ENCODE measurements at places on chromosomes 2 and 18. TPM values are rescaled to one million over a fixed set of nuclear protein-coding genes. Genes with fewer than 3 reads are reported as not detected.

DNA sequence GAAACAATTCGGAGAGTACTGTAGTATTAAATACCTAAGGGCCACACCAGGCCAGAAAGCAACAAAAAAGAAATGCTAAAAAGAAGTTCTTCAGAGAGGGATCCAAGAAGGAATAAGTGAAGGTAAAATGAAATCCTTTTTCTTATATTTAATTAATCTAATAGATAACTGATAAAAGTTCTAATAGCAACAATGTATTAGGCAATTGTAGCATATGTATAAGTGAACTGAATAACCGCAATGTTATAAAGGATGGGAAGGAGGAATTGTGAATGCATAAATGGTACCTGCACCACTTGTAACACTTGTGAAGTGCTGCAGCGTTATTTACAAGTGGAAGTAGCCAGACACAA lies 21.8 kb downstream of the TMSB10 start:
- peaks cover 12% of the 10 kb centered on the region for H3K4me1 ChIP-seq
- peaks cover 9% of the 10 kb centered on the region for H3K27me3 ChIP-seq
- no peak overlapping the region for H3K4me3 ChIP-seq

DNA sequence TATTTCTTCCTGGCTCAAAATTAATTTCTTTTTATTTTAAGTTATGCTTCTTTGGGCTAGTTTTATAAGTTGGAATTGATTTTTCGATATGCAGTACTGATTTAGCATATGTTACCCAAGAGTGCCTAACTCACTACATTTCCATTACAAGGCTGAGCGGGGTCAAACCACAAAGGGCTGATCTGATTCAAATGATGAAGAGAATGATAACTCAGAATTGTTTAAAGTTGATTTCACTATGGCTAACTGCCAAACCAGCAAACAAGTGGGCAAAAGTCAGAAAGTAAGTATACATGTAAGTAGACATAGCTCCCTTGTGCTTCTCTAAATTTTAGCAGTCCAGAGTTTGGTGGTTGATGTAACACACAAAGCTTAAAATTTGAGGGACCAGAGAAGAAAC lies 35.6 kb downstream of the RAD51AP2 start:
- H3K4me1 ChIP-seq = peaks cover 15% of the 10 kb centered on the region
- no peak overlapping the region for H3K4me3 ChIP-seq
- no peak for DNase-seq

The SERTAD2 gene
- 19.0 TPM for total RNA-seq

The NAT8 gene
- total RNA-seq = not detected

DNA sequence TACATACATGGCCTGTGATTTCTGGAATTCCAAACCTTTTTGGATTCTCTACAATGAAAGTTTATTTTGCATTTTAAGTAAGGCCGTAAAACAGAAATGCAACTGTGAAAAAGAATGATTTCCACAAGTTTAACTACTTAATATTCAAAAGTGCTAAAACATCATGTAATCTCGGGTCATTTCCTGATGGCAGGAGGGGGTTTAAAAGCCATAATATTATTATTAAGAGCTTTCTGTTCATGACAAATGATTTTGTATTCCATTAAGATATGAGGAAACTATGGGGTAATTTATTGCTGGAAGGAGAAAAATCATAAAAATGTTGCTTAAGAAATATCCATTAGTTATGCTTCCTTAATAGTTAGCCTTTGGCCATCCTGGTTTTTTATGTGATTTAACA lies 65.7 kb downstream of the COL4A3 start:
- no peak overlapping the region for H3K27ac ChIP-seq
- DNase-seq = no peak

- peaks cover 22% of the 10 kb centered on the region for H3K27me3 ChIP-seq
- no peaks in the 10 kb centered on the region for H3K36me3 ChIP-seq
- no peak for DNase-seq
- H3K4me3 ChIP-seq = no peak overlapping the region
These were observed 169.2 kb upstream of the NCK2 start for GRCh38 chr2:105575499-105576025.

DNA sequence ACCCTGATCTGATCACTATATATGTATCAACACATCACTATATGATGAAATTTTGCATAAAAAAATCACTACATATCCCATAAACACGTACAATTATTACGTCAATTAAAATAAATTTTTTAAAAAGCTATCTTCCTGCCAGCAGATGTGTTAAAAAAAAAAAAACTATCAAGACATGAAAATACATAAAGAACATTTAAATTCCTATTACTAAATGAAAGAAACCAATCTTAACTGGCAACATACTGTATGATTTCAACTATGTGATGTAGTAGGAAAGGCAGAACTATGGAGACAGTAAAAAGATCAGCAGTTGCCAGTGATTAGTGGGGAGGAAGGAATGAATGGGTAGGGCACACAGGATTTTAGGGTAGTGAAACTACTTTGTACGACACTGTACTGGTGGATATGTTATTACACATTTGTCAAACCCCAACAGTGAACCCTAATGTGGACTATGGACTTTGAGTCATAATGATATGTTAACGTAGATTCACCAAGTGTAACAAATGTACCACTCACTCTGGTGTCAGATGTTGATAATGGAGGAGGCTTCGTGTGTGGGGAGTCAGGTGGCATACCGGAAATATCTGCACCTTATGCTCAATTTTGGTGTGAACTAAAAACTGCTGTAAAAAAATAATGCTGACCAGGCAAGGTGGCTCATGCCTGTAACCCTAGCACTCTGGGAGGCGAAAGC lies 27.4 kb downstream of the USP34 start:
- H3K36me3 ChIP-seq = peaks cover 17% of the 10 kb centered on the region
- no peak for DNase-seq
- no peak overlapping the region for H3K27ac ChIP-seq
- no peaks in the 10 kb centered on the region for H3K27me3 ChIP-seq
- H3K4me1 ChIP-seq = peaks cover 10% of the 10 kb centered on the region
- H3K4me3 ChIP-seq = no peak overlapping the region

The RTP5 gene
- total RNA-seq = not detected

- H3K27ac ChIP-seq = no peak overlapping the region
- H3K4me1 ChIP-seq = peaks cover 6% of the 10 kb centered on the region
- peaks cover 30% of the 10 kb centered on the region for H3K36me3 ChIP-seq
These were observed 24.8 kb downstream of the GALM start for GRCh38 chr2:38690499-38691420.

The EVA1A gene
- total RNA-seq = 11.5 TPM

The POU3F3 gene
- not detected for total RNA-seq

The ADAM23 gene
- 19.9 TPM for total RNA-seq

DNA sequence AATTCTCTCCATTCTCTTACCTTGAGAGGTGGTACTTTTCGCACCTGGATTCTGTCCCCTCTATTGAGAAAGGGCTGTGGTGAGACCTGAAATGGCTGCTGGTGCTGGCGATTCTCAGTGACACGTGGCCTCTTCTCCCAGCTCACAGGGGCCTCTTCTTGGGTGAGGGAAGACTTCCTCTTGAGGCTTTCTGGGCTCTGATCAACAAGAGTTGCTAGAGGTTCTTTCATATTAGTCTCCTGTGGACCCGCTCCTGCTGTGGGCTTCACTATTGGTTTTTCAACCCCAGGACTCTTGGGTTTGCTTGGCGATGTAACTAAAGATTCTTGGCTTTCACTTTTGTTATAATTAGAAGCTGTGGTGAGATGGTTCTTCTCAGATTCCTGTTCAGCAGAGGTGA lies 76.3 kb upstream of the DTNB start:
- H3K4me3 ChIP-seq = no peak overlapping the region
- no peak overlapping the region for H3K27ac ChIP-seq
- peaks cover under 1% of the 10 kb centered on the region for H3K4me1 ChIP-seq
- DNase-seq = no peak
- no peaks in the 10 kb centered on the region for H3K27me3 ChIP-seq
- peaks cover 30% of the 10 kb centered on the region for H3K36me3 ChIP-seq

The PRSS56 gene
- not detected for total RNA-seq

DNA sequence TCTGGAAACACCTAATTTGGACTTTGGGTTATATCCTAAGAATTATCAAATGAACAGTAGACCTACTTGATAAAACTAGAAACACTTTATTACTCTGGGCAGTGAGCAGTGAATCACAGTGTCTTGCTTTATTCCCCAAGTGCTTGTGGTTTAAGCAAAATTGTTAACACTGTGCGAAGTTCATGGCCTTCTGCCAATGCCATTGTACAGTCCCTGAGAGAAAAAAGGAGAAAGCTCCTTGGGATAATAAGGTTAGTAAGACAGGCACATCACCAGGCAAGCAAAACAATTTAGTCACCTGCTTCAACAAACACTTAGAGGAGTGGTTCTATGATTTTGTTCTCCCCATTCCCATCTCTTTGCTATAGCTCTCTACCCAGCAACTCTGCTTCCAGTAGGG lies 39.8 kb downstream of the ADCYAP1 start:
- no peak for DNase-seq
- H3K27me3 ChIP-seq = peaks cover 13% of the 10 kb centered on the region
- H3K36me3 ChIP-seq = no peaks in the 10 kb centered on the region
- H3K4me1 ChIP-seq = no peaks in the 10 kb centered on the region

DNA sequence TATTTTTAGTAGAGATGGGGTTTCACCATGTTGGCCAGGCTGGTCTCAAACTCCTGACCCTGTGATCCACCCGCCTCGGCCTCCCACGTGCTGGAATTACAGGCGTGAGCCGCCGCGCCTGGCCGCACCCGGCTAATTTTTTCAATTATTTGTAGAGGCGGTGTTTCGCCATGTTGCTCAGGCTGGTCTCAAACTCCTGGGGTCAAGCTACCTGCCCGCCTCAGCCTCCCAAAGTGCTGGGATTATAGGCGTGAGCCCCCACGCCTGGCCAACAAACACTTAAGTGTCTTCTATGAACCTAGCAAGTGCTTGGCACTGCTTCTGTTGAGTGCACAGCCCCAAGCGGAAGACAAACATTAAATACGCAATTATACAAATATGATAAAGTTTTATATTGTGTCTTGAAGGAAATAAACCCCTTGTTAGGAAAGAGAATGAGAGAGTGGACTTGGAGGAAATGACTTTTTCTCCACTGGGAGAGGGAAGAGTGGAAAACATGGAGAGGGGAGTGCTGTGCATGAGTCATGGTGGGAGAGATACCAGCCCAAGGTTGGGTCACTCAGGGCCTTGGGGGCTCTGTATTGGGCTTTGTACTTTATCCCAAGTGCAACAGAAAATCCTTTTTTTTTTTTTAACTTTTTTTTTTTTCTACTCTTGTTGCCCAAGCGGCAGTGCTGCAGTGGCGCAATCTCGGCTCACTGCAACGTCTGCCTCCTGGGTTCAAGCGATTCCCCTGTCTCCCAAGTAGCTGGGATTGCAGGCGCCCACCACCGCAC lies 41.4 kb upstream of the ACTR2 start:
- peaks cover 6% of the 10 kb centered on the region for H3K4me1 ChIP-seq
- DNase-seq = no peak
- H3K27ac ChIP-seq = no peak overlapping the region
- H3K4me3 ChIP-seq = no peak overlapping the region
- H3K27me3 ChIP-seq = no peaks in the 10 kb centered on the region
- H3K36me3 ChIP-seq = no peaks in the 10 kb centered on the region

DNA sequence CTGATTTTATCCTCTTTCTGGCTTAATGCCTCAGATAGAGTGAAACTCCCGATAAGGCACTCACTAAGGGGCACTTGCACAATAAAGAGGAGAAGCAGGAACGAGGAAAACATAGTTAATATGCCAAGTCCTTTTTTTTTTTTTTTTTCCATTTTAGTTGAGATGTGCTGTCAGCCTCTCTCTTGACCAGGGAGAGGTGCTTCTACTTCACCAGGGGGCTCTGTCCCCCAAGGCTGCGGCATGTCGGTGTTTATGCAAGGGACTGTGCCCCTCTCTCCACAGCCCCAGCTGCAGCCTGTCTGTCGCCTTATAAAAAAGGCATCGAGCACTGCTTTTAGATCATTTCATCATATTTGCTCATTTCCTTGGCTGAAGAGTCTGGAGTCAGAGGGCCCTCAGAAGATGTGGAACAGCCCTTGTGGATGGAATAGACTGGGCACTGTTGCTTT lies 178.1 kb downstream of the SLC8A1 start:
- H3K27me3 ChIP-seq = no peaks in the 10 kb centered on the region
- peaks cover 16% of the 10 kb centered on the region for H3K4me1 ChIP-seq
- no peak overlapping the region for H3K27ac ChIP-seq
- no peaks in the 10 kb centered on the region for H3K36me3 ChIP-seq
- no peak for DNase-seq

GRCh38 chr2:38465789-38466127 lies 88.7 kb upstream of the ATL2 start:
- no peak for DNase-seq
- no peak overlapping the region for H3K4me3 ChIP-seq
- peaks cover 2% of the 10 kb centered on the region for H3K27me3 ChIP-seq
- no peaks in the 10 kb centered on the region for H3K36me3 ChIP-seq
- H3K27ac ChIP-seq = no peak overlapping the region

DNA sequence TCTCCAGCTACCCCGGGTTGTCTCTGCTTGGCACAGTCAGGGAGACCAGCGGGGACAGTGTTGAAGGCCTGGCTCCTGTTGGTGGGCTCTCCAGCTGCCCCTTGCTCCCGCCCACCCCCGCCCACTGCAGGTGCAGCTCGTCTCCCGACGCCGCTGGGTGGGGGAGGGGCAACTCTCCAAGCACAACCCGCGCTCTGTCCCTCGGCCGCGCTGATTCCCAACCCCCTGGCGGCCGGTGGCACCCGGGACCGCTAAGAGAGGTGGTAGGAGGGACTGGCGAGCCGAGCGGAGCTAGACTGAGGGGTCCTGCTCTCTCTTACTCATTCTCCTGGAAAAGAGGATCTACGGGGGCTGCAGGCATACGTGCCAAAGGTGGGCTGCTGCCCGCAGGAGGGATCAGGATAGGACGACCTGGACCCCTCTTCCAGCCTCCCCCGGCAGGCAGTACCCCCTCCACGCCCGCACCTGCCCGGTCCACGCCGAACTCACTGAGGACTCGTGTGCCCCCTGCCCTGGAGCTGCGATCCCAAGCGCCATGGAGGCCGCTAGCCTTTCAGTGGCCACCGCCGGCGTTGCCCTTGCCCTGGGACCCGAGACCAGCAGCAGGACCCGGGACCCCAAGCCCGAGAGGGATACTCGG lies 44.5 kb downstream of the DDX18 start:
- H3K27ac ChIP-seq = no peak overlapping the region
- peaks cover 45% of the 10 kb centered on the region for H3K27me3 ChIP-seq
- no peak for DNase-seq
- no peaks in the 10 kb centered on the region for H3K4me1 ChIP-seq
- no peaks in the 10 kb centered on the region for H3K36me3 ChIP-seq
- no peak overlapping the region for H3K4me3 ChIP-seq

GRCh38 chr2:130894326-130894942 lies 57.7 kb downstream of the ARHGEF4 start:
- peaks cover 20% of the 10 kb centered on the region for H3K27me3 ChIP-seq
- no peaks in the 10 kb centered on the region for H3K4me1 ChIP-seq
- H3K27ac ChIP-seq = no peak overlapping the region
- H3K4me3 ChIP-seq = no peak overlapping the region
- H3K36me3 ChIP-seq = no peaks in the 10 kb centered on the region

- H3K4me1 ChIP-seq = no peaks in the 10 kb centered on the region
- H3K27me3 ChIP-seq = no peaks in the 10 kb centered on the region
- H3K36me3 ChIP-seq = peaks cover 24% of the 10 kb centered on the region
These were observed 62.1 kb downstream of the SMAD4 start for GRCh38 chr18:51092117-51092516.

The PEX13 gene
- total RNA-seq = 34.0 TPM

GRCh38 chr2:159150280-159150746 lies 136.2 kb downstream of the WDSUB1 start:
- no peaks in the 10 kb centered on the region for H3K27me3 ChIP-seq
- DNase-seq = no peak
- H3K4me1 ChIP-seq = peaks cover 35% of the 10 kb centered on the region
- H3K36me3 ChIP-seq = peaks cover 6% of the 10 kb centered on the region

All from progenitor cell of endocrine pancreas (in vitro differentiated cells).